ENCODE measurements at places on chromosomes 12 and 14. TPM values are rescaled to one million over a fixed set of nuclear protein-coding genes. Genes with fewer than 3 reads are reported as not detected.

The SLC5A8 gene
- not detected for total RNA-seq

The PHETA1 gene
- total RNA-seq: 8.3 TPM

The TUBA1A gene
- total RNA-seq: 94.5 TPM

The PWP1 gene
- total RNA-seq: 13.5 TPM

The FGF6 gene
- total RNA-seq: not detected

The PRIMA1 gene
- total RNA-seq: 11.4 TPM

The STRAP gene
- 103 TPM for total RNA-seq

The TMEM63C gene
- 0.03 TPM for total RNA-seq

The ARMH4 gene
- 8.8 TPM for total RNA-seq

The SMCO2 gene
- not detected for total RNA-seq
